ENCODE measurements at places on chromosomes 2 and 18.

- DNase-seq, result no peak
Observed at GRCh38 chr2:6053743-6054142, 361.6 kb downstream of the SOX11 start.

- no peak for DNase-seq
Observed at GRCh38 chr18:75587131-75587530, 159.6 kb upstream of the SMIM21 start.

GRCh38 chr18:63837590-63837989 lies 49.9 kb upstream of the SERPINB2 start:
- DNase-seq, result no peak

DNA sequence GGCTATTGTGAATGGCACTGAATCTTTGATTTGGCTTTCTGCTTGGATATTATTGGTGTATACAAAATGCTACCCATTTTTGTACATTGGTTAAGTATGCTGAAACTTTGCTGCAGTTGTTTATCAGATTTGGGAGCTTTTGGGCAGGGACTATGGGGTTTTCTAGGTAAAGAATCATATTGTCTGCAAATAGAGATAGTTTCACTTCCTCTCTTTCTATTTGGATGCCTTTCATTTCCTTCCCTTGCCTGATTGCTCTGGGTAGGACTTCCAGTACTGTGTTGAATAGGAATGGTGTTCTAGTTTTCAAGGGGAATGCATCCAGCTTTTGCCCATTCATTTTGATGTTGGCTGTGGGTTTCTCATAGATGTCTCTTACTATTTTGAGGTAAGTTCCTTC lies 489.1 kb upstream of the LRATD1 start:
- DNase-seq, result no peak

- no peak for DNase-seq
Observed at GRCh38 chr2:85369500-85369899, 14.9 kb downstream of the ELMOD3 start.

- no peak for DNase-seq
Observed at GRCh38 chr2:71005271-71006202, 10.9 kb upstream of the TEX261 start.

GRCh38 chr2:205811387-205811786 lies 129.1 kb downstream of the NRP2 start:
- no peak for DNase-seq

DNA sequence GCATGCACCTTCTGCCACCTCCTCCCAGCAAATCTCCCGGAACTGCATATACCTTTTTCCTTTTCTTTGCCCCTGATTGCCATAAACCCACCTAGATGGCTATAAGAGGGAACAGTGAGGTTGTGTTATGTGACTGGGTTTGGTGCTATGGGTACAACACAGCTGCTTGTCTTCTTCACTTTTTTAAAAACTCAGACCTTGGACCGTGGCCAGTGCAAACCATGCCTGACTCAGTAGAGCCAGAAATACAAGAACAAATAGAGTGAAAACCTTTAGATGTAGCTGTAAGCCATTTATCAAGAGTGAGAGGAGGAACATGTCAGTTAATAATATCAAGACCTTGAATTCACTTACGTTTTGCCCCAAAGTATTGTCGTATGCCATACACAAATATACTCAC lies 267.4 kb upstream of the CHAC2 start:
- no peak for DNase-seq

- DNase-seq, result no peak
Observed at GRCh38 chr18:60671021-60671420, 298.4 kb upstream of the MC4R start.

DNA sequence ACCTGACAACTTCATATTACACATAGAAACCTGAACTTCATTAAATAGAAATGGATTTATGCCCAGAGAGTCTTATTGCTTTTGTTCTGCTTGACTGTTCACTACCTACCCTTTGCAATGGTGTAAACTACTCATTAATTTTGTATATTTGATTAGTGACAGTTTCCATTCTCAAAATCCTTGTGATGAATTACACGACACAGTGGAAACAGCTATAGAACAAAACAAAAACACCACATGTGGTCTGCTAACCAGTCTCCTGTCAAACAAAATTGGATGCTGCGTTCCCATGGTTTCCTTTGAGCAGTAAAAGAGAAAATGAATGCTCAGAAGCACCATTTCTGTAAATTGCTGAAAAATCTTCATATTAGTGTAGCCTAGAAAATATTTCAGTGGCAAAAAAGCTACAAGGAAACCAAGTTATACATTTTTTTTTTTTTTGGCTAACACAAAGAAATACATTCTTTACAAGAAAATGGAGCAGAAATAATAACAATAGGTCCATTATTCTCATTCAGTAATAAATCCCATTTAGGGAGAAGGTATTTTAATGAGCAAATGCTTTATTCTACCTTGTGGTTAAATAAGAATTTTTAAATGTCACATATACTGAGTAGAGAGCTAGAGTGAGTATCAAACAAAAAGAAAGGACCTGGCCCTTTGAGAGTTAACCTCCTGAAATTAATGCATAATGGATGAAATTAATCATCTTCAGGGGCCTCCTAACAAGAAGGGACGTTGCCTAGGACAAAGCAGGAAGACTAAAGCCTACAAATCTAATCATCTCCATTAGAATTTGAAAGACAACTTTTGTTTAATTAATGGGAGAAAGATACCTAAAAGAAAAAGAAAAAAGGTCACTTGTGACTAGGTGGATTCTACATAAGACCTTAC lies 355.1 kb upstream of the ZC3H15 start:
- DNase-seq, result no peak

DNA sequence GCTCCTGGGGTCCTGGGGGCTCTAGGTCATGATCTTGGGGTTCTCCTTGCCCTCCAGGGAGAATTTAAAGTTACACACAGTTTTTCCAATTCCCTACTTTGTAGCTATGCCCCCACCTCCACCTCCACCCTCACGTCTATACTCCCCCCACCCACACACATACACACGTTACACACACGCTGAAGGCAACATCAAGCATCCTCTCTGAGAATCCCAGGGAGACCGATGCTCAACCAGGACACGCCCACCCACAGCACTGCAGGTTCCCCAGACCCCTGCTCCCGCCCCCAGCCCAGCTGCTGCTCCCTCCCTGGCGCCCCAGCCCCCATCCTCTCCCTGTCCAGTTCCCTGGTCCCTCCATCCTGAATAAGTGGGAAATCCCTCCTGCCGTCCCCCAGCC lies 6.4 kb upstream of the TNS1 start:
- no peak for DNase-seq

DNA sequence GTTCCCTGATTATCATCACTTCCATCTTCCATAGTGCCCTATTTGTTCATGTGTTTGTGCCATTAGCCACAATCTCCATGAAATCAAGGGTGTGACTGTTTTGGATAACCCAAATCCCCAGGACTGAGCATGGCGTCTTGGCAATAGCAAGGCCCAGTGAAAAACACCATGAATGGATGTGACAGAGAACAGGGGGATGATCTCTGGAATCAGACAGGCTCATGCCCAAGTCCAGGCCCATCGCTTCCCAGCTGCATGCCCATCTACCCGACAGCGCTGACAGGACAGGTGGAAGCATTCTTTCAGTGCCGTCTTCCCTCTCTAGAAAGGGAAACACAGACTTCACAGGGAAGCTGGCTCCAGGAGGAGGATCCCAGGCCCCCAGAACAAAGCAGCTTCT lies 50.0 kb downstream of the HDLBP start:
- no peak for DNase-seq

DNA sequence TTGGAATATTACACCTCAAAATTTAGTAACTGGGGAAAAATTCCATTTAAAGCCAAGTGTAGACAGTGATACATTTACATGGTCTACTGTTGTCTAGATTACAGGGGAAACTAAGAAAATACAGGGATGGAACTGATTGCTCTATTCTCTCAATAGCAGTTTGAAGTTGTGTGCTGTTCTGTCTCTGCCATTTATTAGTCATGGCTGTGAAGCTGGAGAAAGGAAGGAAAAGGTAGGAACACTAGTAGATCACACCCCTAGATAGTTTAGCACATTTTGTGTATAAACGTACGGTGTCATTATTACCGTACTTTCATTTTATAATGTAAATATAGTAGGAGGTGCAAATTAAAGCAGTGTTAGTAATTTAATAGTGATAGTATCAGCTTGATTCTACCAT lies 170.5 kb downstream of the PHLPP1 start:
- DNase-seq, result no peak

DNA sequence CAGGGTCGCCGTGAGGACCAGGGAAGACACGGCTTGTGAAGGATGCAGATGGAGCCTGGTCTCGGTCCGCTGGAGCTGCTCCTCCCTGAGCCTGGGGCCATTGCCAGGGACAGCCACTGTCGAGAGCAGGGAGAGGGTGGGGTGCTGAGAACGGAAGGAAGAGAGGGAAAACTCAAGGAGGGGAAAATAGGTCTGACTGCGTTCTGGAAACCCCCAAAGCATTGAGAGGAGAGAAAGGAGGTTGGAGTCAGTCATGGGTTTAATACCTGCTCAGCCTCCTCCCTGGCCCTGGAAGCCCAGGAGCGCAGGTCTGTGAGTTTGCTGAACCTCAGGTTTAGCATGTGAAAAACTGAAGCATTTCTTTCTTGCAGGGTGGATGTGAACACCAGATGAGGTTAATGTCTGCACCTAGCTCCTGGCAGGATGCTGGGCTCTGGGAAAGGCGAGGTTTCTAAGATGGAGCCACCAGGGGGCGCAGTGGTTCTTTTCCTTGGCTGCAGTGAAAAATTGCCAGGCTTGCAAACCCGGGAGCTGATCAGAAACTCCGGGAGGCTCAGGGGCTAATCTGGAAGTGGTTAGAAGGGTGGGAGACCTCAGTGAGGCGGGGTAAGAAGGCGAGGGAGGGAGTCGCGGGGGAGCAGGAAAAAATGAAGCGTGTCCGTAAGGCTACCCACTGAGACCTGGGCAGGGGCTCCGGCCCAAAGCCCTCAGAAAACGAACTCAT lies 33.6 kb upstream of the RNF149 start:
- peak; percentile 50 for DNase-seq

DNA sequence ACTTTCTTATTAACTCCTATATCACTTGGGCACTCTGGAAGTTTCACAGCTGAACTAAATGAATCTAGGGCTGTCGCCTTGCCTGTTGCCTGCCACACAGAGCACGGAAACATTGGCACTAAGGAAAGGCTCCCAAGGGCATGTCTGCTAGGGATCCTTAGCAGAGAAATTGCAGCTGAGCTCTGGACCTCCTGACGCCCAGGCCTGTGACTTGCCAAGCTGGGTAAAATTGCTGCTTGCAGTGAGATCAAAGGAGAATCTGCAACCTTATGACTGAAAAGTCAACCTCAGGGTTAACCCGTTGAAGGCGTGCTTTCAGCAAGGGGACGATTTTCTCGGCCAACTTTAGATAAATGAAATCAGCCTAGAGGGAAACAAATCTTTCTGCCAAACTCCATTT lies 189.8 kb downstream of the NCK2 start:
- DNase-seq, result peak; percentile 2

DNA sequence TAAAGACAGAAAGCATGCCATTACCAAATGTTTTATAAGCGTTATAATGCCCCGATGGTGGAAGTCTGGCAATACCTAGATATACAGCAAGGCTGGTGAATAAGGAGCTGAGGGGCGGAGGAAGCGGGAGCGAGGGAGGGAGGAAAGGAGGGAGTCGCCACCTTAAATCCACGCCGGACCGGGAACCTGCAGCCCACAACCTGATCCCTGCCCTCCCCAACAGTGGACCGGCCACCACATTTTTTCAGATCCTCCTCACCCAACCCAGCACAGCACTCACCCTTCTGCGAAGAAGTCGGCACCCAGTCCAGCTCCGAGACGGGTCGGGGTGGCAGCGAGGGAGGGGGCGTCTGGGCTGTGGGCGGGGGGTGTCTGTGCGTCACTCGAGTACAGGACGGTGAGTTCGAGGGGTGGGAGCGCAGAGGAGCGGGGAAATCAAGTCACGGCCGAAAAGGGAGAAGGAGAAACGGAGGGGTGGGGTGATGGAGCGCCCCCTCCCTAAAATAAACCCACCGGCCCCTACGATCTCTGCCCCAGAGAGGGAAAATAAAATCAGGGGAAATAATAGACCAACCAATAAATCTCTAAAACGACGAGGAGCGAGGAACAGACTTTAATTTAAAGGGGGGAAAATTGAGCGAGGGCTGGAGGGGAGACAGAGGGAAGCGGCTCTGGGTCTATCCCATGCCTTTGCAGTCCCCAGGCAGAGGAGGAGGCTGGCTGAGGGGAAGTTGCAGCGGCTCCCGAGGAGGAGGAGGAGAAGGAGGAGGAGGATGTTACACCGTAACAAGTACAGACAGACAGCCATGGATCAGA lies 96.5 kb upstream of the SERTAD2 start:
- peak; percentile 32 for DNase-seq
